NCI-H748 treated with DMSO at 0.1 percent for 48 hours (cell line): ENCODE measurements at places on chromosomes 13 and 19.

GRCh38 chr13:46313432-46314257 lies 73.4 kb downstream of the RUBCNL start:
- DNase-seq: no peak

DNA sequence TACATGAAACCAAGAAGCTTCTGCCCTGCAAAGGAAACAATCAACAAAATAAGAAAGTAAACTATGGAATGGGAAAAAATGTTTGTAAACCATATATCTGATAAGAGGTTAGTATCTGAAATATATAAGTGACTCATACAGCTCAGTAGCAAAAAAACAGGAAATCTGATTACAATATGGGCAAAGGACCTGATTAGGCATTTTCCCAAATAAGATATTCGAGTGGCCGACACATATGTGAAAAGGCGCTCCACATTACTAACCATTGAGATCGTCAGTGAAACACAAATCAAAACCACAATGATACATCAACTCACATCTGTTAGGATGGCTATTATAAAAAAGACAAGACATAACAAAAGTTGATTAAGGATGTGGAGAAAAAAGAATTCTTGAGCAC lies 2818.6 kb upstream of the PCDH20 start:
- DNase-seq: no peak

DNA sequence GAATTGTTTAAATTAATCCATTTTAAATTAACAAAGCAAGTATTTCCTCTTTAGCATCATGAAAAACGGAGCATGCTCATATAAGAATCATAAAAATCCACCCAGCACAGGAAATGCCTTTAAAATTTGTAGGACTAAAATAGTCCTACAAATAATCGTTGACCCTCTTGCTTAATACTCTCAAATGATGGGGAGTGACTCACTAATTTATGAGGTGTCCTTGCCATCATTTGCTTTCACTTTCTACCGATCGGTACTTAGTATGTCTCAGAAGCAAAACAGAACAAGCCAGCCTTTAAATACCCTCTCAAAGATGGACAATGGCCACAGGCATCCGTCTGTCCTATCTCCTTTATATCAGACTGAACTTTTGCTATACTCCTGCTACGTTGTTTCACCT lies 97.2 kb downstream of the SUCLA2 start:
- no peak for DNase-seq

GRCh38 chr13:44555207-44555606 lies 20.9 kb downstream of the TSC22D1 start:
- no peak for DNase-seq
